ENCODE measurements at places on chromosomes 2 and 18. TPM values are rescaled to one million over a fixed set of nuclear protein-coding genes. Genes with fewer than 3 reads are reported as not detected.

- H3K4me1 ChIP-seq: peaks cover 48% of the 10 kb centered on the region
- peak overlapping the region; percentile 82 for H3K4me3 ChIP-seq
- no peaks in the 10 kb centered on the region for H3K27me3 ChIP-seq
- peak; percentile 59 for DNase-seq
- H3K27ac ChIP-seq: peak overlapping the region; percentile 94
- H3K36me3 ChIP-seq: no peaks in the 10 kb centered on the region
Observed at GRCh38 chr2:28395334-28396061, 2.8 kb downstream of the FOSL2 start.

REG1A gene
- not detected for total RNA-seq

DNA sequence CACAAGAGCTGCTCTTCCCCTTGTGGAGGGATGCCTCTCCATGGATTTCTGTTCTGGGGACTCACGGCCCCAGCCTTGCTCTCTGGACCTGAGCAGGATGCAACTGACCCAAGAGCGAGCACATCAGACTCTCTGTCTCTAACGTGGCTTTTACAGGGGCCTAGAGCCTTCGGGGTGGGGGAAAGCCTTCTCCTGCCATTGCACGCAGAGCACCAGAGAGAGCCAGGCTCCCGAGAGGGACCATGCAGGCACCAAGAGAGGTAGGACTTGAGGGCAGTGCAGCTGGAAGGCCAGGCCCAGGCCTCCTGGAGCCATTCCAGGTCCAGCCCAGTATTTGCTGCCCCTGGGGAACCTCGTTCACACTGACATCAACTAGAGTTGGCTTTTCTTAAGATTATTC is 475.6 kb upstream of the MYT1L start:
- no peak overlapping the region for H3K4me3 ChIP-seq
- H3K27me3 ChIP-seq: no peaks in the 10 kb centered on the region
- H3K27ac ChIP-seq: no peak overlapping the region
- no peak for DNase-seq

GRCh38 chr18:61379827-61380226 is 46.6 kb downstream of the CDH20 start:
- H3K27me3 ChIP-seq: no peaks in the 10 kb centered on the region
- DNase-seq: no peak
- H3K36me3 ChIP-seq: no peaks in the 10 kb centered on the region
- H3K27ac ChIP-seq: no peak overlapping the region
- no peaks in the 10 kb centered on the region for H3K4me1 ChIP-seq

DNA sequence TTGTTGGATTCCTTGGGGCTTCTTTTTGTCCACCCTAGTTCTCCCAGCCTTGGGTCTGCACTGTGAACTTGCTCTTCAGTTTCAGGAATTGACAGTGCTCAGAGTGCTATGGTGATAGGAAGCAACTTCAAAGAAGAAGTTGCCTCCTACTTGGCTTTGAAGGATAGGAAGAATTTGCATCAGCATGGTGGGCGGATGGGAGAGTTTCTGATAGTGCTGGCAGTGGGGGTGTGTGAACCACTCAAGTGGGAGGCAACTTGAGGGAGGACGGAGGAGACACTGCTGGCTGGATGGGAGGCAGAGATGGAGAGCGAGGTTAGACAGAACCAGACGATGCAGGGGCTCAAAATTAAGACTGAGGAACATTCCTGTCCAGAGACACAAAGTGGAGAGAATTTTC is 164.4 kb upstream of the SKOR2 start:
- H3K27me3 ChIP-seq: no peaks in the 10 kb centered on the region
- H3K4me3 ChIP-seq: no peak overlapping the region
- DNase-seq: no peak

DNA sequence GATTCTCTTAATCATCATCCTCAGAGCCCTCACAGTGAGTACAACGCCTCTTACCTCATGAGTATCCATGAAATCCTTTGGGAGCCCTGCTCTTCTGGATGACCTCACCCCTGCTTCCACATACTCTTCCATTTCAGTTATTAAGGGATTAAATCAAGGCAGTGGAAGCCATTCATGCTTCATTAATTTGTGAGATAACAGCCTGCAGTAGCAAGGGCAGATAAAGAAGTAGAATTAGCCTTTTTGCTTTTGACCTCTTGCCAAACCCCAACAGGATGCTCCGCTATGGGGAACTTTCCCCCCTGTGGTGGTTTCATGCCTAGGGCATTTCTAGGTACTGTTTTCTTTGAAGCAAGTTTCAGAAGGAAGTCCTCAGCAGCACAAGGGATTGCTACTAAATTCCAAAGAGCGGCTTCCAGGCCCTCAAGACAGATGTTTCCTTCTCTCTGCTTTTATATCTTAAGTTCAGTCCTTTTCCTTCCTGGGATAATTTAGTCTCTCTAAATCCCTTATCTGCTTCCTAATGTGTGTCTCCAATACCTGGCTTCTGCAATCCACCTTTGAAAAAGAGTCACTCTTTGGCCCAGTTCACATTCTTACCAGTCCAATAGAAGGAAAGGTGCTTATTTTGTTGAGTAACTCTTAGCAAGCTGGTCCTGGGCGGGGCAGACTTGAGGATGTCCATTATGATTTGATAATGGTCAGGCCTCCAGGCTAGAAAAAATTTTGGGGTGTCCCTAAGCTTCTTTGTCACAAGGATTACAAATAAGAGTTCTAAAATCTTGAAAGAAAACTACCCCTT is 76.9 kb downstream of the MYO1B start:
- H3K27ac ChIP-seq: peak overlapping the region; percentile 60
- no peaks in the 10 kb centered on the region for H3K36me3 ChIP-seq
- no peak overlapping the region for H3K4me3 ChIP-seq
- peak; percentile 95 for DNase-seq
- H3K27me3 ChIP-seq: no peaks in the 10 kb centered on the region

- H3K4me1 ChIP-seq: peaks cover 8% of the 10 kb centered on the region
- H3K27me3 ChIP-seq: peaks cover under 1% of the 10 kb centered on the region
- H3K27ac ChIP-seq: no peak overlapping the region
- H3K4me3 ChIP-seq: no peak overlapping the region
- H3K36me3 ChIP-seq: no peaks in the 10 kb centered on the region
- DNase-seq: peak; percentile 63
Observed at GRCh38 chr2:204019572-204020501, 83.3 kb downstream of the ICOS start.

ERFE gene
- 1.4 TPM for total RNA-seq

GRCh38 chr18:9918016-9918680 is 4.3 kb downstream of the VAPA start:
- H3K4me3 ChIP-seq: no peak overlapping the region
- peaks cover 22% of the 10 kb centered on the region for H3K4me1 ChIP-seq
- DNase-seq: peak; percentile 41

DNA sequence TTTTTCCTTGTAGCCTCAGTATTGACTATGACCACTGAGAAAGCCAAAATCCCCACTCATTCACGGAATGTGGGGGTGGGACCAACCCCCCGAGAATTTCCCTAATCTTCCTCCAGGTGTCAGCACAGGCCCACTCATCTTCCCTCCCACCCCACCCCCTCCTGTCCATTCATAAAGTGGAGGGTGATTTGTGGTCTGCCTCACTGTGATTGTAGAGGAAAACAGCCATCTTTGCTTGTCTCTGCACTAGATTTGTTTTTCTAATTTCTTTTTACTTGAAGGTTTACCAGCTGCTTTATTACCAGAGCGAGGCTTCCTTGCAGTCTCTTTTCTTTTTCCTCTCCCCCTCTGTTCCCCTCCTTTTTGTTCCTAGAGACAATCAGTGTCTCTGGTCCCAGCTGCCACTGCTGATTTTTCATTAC is 171.8 kb downstream of the ICOS start:
- peak; percentile 6 for DNase-seq
- H3K27me3 ChIP-seq: peaks cover 20% of the 10 kb centered on the region
- H3K36me3 ChIP-seq: no peaks in the 10 kb centered on the region
- H3K27ac ChIP-seq: no peak overlapping the region
- no peaks in the 10 kb centered on the region for H3K4me1 ChIP-seq
- no peak overlapping the region for H3K4me3 ChIP-seq

- no peaks in the 10 kb centered on the region for H3K27me3 ChIP-seq
- H3K4me3 ChIP-seq: no peak overlapping the region
- H3K4me1 ChIP-seq: peaks cover 30% of the 10 kb centered on the region
- peak overlapping the region; percentile 70 for H3K27ac ChIP-seq
- no peaks in the 10 kb centered on the region for H3K36me3 ChIP-seq
Observed at GRCh38 chr2:30273574-30273929, 42.2 kb downstream of the LBH start.

DNA sequence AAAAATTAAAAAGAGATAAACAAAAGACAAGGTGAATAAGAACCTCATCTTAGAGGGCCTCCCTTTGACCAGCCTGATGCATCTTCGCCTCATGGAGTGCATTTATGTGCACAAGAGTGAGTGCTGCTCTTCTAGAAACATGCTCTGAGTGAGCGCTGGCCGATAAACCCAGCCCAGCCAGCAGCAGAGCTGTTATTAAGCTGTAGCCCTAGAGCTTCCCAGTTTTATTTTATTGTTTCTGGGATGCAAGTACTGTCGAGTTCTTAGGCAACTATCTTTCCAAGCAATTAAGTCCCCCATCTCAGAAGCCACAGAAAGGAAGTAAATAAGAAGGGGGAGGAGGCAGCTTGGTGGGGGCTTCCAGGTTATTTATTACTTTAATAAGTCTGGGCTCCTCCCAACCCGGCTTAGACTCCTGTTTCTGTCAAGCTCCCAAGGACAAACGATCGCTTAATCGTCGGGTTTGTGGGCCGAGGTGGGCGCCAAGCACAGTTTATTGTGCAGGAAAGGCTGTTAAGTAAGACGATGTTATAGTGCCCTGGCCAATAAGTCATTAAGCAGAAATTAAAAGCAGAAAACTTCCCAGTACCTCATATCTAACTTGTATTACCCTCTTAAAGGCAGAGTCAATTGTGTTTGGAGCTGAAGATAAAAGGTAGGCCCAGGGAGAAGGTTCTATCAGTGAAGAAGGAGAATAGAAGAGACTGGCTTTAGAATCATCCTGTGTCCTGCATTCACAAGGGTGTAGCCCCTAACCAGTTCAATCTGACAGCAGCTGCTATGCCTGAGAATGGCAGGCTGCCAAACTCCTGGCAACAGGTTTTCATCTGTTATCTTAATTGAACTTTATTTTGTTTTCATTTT is 176.3 kb downstream of the PIK3C3 start:
- no peaks in the 10 kb centered on the region for H3K27me3 ChIP-seq
- no peak overlapping the region for H3K4me3 ChIP-seq
- H3K27ac ChIP-seq: no peak overlapping the region
- DNase-seq: no peak

RUFY4 gene
- not detected for total RNA-seq

DNA sequence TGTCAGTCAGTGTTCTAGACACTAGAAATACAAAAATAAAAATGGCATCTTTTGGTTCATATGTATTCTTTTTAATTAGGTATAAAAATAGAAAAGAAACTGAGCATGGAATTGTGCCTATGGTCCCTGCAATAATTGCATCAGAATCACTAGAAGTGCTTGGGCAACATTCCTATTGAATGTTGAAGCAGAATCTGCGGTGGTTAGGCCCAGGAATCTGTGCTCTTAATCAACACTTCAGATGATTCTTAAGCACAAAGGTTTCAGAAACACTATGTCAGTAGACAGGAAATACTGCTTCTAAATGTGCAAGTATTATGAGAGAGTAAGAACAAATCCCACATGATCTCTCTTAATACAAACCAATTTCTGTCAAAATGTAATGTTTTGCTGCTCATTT is 20.3 kb upstream of the RBBP8 start:
- no peaks in the 10 kb centered on the region for H3K27me3 ChIP-seq
- no peak overlapping the region for H3K4me3 ChIP-seq
- no peak overlapping the region for H3K27ac ChIP-seq
- peak; percentile 76 for DNase-seq

TEX44 gene
- total RNA-seq: not detected

DNA sequence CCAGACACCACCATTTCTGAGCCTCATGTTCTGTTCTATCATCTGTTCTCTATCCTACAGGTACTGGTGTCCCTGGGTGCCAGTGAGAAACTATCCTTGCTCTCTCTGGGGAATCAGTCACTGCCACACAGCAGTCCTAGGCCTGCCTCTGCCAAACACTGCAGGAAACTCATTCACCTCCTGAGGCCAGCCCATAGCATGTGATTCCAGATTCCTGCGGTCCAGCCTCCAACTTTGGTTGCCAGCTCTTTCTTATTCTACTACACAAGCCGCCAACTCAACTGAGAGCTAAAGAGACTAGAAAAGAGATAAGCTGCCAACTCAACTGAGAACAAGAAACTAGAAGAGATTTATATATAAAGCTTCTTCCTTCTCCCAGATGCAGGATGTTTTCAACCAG is 8.8 kb upstream of the TTLL4 start:
- peak; percentile 53 for DNase-seq
- H3K4me3 ChIP-seq: no peak overlapping the region
- H3K27me3 ChIP-seq: no peaks in the 10 kb centered on the region
- peaks cover 22% of the 10 kb centered on the region for H3K36me3 ChIP-seq
- H3K4me1 ChIP-seq: no peaks in the 10 kb centered on the region

PSTPIP2 gene
- total RNA-seq: 9.1 TPM

DNA sequence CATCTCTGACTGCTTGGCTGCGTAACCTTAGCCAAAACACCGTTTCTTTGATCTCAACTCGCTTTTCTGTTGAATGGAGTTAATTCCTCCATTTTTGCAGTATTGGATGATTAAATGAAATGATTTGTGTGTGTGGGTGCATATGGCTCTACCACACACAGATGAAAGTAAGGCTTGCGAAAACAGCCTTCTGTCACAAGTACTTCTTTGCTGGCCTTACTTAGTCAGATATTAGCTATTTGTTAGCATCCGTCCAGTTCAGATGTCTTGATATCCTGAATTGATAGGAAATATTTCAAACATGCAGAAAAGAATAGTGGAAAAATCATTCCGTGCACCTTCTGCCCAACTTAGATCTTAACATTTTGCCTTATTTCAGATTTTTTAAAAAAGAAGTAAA is 21.8 kb downstream of the NCOA1 start:
- no peak overlapping the region for H3K27ac ChIP-seq
- no peaks in the 10 kb centered on the region for H3K4me1 ChIP-seq
- DNase-seq: peak; percentile 33
- no peaks in the 10 kb centered on the region for H3K36me3 ChIP-seq

DNA sequence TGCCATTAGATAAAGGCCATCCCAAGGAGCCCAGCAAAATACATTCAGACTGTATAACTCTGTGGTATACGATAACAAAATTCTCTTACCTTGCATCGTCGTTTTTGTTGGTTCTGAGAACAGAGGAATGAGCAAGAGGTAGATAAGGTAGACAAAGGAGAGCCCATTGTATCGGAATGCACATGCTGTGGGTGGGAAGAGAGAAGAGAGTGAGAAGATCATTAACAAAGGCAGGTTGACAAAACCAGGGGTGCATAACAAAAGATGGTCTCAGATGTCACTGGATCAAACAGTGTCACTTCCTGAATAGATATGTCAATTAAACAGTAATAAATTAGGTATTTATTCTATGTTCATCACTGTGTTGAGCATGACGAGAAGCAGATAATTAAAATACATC is 83.3 kb downstream of the PIEZO2 start:
- no peak for DNase-seq
- H3K4me3 ChIP-seq: no peak overlapping the region
- no peak overlapping the region for H3K27ac ChIP-seq
- H3K4me1 ChIP-seq: no peaks in the 10 kb centered on the region
- no peaks in the 10 kb centered on the region for H3K36me3 ChIP-seq
